ENCODE measurements at places on chromosomes 12 and 14.
A peak's percentile ranks its signal among the peaks of the same experiment; 100 is the strongest.

DNA sequence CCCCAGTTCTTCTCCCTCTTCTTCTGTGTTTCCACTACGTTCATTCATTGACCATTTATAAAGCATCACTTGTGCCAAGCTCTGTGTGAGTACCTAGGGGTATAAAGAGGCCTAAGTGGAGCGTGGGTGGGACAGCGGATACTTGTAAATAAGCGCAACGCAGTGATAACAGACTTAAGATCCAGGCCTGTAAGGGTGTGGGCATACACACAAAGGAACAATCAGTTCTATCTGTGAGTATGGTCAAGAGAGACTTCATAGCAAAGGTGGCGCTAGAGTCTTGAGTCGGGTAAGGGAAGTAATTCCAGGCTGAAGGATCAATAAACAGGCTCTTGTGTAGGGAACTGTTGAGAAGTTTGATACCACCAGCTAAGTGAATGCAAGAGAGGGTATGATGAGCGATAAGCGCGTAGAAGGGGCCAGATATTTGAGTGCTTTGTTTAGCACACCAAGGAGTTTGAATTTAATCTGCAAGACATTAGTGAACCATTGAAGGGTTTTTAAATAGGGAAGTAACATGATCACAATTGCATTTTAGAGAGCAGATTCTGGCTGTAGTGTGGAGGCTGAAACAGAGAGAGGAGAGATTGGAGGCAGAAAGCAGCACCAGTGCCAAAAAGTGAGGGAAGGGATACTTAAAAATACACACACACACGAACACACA, 1.0 kb upstream of the GXYLT1 start:
- DNase-seq: peak; percentile 72

DNA sequence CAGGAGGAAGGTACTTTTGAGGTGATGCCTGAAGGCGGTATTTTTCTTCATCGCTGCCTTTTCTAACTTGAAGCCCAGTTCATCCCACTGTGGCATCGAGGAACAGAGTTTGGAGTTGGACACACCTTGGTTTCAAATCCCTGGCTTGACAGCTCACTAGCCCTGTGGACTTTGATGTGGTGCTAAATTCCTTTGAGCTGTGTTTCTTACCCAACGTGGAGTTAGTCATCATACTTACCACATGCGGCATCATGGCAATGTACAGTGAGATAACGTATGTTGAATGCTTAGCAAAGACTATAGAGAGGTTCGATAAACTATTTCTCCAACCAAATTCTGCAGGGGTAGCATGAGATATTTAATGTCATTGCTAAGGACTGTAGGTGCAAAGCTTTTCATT, 3.4 kb downstream of the PLEKHG3 start:
- DNase-seq: peak; percentile 75

DNA sequence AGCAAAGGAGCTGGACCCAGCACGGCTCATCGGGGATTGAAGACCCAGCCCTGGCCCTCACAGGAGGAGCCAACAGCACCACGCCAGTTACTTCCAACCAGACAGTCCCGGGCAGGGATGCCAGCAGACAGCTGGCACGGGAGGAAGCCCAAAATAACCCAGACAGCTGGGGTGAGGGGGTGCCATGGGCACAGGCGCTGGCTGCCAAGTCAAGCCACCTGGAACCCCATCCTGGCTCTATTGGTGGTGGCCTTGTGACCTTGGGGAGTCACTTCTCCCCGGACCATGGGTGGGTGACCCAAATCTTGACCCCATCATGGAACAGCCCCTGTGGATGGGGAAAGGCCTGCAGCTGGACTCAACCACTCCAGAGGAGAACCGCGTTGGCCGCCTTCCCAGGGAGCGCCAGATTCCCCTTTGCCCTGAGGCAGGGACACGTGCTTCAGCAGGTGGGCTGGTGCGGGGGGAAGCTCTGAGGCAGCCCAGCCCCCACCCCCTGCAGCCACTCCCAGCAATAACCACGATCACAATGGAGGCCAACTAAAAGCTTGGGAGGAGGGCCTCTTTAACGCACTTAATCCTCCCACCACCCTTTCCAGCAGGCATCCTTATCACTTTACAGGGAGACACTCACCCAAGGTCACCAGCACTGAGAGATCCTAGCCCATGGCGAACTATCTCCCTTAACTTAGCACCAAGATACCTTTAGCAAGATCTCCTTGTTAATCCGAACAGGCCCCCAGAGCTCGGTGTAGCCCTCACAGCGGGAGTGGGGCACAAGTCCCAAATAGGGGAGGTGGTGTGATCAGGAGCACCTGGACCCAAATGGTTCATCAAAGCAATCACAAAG, 4.7 kb upstream of the RHOF start:
- DNase-seq: peak; percentile 22

DNA sequence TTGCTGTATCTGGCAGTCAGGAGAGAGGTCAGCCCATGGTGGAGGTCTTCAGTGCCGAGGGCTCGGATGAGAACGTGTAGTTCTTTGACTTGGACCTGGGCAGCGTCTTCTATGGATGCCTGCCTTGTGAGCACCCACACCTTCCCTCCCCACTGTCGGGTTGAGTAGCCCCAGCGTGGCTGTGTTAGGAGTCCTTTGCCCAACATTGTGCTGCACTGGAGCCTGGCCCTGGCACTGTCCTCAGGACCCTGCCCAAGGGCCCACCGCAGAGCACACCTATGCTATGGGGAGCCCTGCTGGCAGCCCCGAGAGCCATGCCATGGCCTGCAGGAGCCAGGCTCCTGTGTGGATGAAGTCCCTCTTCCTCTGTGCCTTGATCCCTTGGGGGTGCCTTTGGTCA, 26.7 kb downstream of the SLC25A29 start:
- no peak for DNase-seq

Measured in A549 (cell line).